ENCODE measurements at places on chromosomes 12 and 14.

DNA sequence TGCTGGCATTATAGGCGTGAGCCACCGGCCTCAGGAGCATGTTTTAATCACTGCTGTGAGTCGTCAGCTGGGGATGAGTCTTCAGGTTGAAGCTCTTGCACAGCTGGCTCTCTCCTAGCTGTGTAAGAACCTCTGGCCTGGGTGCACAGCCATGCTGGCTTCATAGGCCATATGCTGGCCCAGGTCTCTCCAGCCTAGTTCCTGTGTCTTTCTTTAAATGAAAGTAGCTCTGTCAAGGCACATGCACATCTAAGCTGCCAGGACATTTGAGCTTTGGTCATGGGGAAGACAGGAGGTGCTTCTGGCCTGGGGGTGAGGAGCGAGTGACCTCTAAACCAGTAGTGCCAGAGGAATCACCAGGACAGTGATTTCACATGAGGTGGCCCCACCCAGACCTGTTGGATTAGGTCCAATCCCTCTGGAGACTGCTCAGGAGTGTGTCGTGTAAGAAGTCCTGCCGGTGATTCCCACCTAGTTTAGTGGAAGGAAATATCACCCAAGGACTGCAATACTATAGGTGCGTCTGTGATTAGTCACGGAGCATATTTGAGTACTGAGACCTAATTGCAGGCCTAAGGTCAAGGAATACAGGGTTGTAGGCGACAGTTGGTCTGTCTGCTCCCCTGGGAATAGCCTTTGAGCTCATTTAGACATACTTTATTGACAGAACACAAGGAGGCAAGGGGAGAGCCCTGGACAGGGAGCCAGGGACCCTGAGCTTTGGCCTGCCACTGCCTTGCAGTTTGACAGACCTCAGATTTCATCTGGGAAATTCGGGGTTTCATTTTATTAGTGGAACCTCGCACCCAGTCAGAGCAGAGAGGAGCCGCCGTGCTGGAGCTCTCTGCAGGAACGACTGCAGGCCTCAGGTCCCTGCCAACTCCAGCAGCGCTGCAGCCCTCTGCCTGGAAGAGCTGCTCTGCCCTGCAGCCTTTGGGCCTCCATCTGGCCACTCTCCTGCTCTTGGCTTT is 67.0 kb downstream of the ANKRD9 start:
- no peak overlapping the region for H3K4me3 ChIP-seq
- ATAC-seq = no peak
- peaks cover 43% of the 10 kb centered on the region for H3K36me3 ChIP-seq
- no peaks in the 10 kb centered on the region for H3K27me3 ChIP-seq

DNA sequence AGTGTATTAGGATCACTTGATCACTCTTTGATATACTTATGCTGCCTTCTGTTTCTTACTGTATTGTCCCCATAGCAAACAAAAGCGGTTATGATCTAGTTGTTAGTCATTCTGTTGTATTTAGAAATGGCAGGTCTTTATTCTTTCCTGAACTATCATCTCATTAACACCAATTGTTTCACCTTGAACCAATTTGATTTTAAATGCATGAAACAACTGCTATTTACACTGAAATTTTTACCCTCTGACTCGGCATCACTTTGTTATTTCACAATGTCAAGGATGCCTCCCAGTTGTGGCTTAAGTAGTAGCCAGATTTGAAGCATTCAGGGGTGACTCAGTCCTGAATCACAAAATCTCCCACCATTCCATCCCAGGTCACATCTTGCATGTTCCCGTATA is 303.5 kb downstream of the EGLN3 start:
- no peaks in the 10 kb centered on the region for H3K4me1 ChIP-seq
- H3K4me3 ChIP-seq = no peak overlapping the region
- H3K27me3 ChIP-seq = peaks cover 14% of the 10 kb centered on the region

GRCh38 chr14:58744801-58745394 is 107.1 kb downstream of the DACT1 start:
- no peak for ATAC-seq
- no peaks in the 10 kb centered on the region for H3K36me3 ChIP-seq
- H3K27ac ChIP-seq = no peak overlapping the region
- peaks cover 14% of the 10 kb centered on the region for H3K27me3 ChIP-seq
- peaks cover 4% of the 10 kb centered on the region for H3K4me1 ChIP-seq

- H3K4me1 ChIP-seq = no peaks in the 10 kb centered on the region
- H3K36me3 ChIP-seq = no peaks in the 10 kb centered on the region
- ATAC-seq = no peak
- no peak overlapping the region for H3K4me3 ChIP-seq
- peaks cover 7% of the 10 kb centered on the region for H3K27me3 ChIP-seq
- H3K27ac ChIP-seq = no peak overlapping the region
Observed at GRCh38 chr12:124242529-124243065, 52.3 kb upstream of the RFLNA start.

DNA sequence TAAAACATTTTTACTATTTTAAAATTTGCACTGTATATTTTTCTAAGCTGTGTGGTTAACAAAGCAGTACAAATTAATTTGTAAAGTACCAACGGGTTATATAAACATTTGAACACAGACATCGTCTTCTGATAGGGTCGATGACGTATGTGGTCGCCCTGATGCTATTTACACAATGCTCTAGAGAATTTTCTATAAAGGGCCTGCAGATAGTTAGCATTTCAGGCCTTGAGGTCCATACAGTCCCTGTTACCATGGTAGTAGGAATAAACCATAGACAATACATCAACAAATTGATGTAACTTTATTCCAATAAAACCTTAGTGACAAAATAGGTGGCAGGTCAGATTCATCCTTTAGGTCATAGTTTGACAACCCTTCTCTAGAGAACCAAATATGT is 25.7 kb upstream of the PDZRN4 start:
- H3K36me3 ChIP-seq = no peaks in the 10 kb centered on the region
- no peaks in the 10 kb centered on the region for H3K27me3 ChIP-seq
- H3K27ac ChIP-seq = no peak overlapping the region
- H3K4me3 ChIP-seq = no peak overlapping the region

DNA sequence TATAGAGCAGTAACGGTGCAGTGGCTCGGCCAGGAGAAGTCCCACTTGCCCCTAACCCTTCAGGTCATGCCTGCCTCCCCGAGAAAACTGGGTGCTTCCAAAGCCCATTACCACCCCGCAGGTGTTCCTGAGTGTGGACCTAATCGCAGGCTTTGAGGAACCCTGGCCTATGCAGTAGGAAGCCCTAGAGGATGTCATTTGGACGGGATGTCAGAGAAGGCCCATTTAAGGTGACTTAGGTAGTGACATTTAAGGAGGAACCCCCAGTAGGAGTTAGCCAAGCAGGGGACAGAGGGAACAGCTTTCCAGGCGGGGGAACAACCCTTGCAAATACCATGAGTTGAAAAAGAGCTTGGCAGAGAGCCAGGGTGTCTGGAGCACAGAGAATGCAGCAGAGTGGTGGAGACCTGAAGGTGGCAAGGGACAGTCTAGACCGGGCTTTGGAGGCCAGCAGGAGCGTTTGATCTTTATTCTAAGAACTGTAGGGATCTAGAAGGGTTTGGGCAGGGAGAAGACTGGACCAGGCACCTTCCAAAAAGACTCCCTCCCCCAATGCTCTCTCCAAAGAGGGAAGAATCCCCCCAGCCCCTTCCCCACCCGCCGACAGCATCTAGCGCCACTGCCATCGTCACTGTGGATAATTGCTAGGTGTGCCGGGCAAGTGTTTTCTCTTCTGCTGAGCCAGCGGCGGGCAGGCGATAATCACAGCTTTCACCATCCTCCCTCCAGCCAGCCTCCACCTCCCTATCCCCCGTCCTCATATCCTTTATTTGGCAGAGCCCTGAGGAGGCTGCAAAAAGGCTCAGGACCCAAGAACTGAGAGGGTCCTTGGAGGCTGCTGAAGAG is 33.3 kb upstream of the BEGAIN start:
- peaks cover 12% of the 10 kb centered on the region for H3K27me3 ChIP-seq
- no peaks in the 10 kb centered on the region for H3K36me3 ChIP-seq
- no peak overlapping the region for H3K4me3 ChIP-seq
- peaks cover 11% of the 10 kb centered on the region for H3K4me1 ChIP-seq
- no peak for ATAC-seq

GRCh38 chr14:37623971-37624370 is 28.5 kb downstream of the TTC6 start:
- no peak overlapping the region for H3K4me3 ChIP-seq

DNA sequence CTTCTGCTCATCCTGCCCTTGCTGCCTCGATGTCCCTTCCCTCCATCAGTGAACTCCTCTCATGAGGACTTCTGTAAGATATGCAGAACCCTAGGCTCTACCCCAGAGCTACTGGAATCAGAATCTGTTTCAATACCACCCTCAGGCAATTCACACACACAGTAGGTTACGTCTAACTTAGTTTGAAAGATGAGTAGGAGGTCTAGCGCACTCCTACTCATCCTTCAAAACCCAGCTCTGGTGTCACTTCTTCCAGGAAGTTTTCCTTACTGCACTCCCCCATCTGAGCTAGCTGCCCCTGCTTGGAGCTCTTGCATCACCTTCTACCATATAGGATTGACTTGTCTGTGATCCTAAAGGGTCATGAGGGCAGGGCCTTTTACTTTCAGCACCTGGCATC is 56.4 kb upstream of the DICER1 start:
- no peak overlapping the region for H3K27ac ChIP-seq
- H3K4me3 ChIP-seq = no peak overlapping the region
- H3K27me3 ChIP-seq = peaks cover 20% of the 10 kb centered on the region
- no peak for ATAC-seq
- H3K36me3 ChIP-seq = no peaks in the 10 kb centered on the region

GRCh38 chr12:19026614-19027488 is 102.7 kb upstream of the PLEKHA5 start:
- ATAC-seq = no peak
- no peaks in the 10 kb centered on the region for H3K36me3 ChIP-seq
- H3K27me3 ChIP-seq = no peaks in the 10 kb centered on the region
- no peak overlapping the region for H3K4me3 ChIP-seq
- H3K4me1 ChIP-seq = no peaks in the 10 kb centered on the region

GRCh38 chr12:121701667-121702277 is 10.8 kb upstream of the TMEM120B start:
- no peak overlapping the region for H3K4me3 ChIP-seq
- no peaks in the 10 kb centered on the region for H3K36me3 ChIP-seq
- ATAC-seq = no peak
- H3K4me1 ChIP-seq = no peaks in the 10 kb centered on the region
- peaks cover 4% of the 10 kb centered on the region for H3K27me3 ChIP-seq

GRCh38 chr12:113347-113746 is 46.8 kb downstream of the IQSEC3 start:
- no peak overlapping the region for H3K4me3 ChIP-seq
- no peak for ATAC-seq
- H3K4me1 ChIP-seq = peaks cover 7% of the 10 kb centered on the region
- H3K27me3 ChIP-seq = peaks cover 43% of the 10 kb centered on the region
- no peak overlapping the region for H3K27ac ChIP-seq

- no peaks in the 10 kb centered on the region for H3K4me1 ChIP-seq
- no peak overlapping the region for H3K27ac ChIP-seq
- ATAC-seq = no peak
- no peaks in the 10 kb centered on the region for H3K36me3 ChIP-seq
- no peak overlapping the region for H3K4me3 ChIP-seq
Observed at GRCh38 chr12:88339966-88340365, 197.9 kb downstream of the TMTC3 start.

- H3K4me1 ChIP-seq = no peaks in the 10 kb centered on the region
- H3K27ac ChIP-seq = no peak overlapping the region
- no peak overlapping the region for H3K4me3 ChIP-seq
- peaks cover 44% of the 10 kb centered on the region for H3K27me3 ChIP-seq
- no peak for ATAC-seq
- H3K36me3 ChIP-seq = no peaks in the 10 kb centered on the region
Observed at GRCh38 chr12:15227004-15227679, 5.9 kb upstream of the RERG start.

- H3K27ac ChIP-seq = no peak overlapping the region
- ATAC-seq = no peak
- H3K4me3 ChIP-seq = no peak overlapping the region
Observed at GRCh38 chr14:72311516-72311915, 379.3 kb downstream of the RGS6 start.

- H3K27ac ChIP-seq = no peak overlapping the region
- H3K27me3 ChIP-seq = peaks cover 4% of the 10 kb centered on the region
Observed at GRCh38 chr12:129911428-129912049, 7.7 kb upstream of the TMEM132D start.

DNA sequence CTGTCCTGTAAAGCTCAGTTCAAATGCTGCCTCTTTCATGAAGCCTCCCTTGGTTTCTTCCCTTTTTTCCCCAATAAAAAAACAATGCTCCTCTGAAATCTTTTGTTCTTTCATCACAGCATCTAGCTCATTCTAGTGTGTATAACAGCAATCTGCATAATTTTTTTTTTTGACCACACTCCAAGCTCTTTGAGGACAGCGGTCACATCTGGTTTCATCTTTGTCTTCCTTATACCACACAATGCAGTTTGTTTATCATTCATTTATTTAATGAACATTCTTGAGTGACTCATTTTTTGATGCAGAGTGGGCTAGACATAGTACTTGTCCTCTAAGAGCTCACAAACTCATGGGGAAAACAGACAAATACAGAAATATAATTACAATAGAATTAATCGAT is 7.3 kb downstream of the GNG2 start:
- ATAC-seq = peak; percentile 18
- no peaks in the 10 kb centered on the region for H3K27me3 ChIP-seq
- H3K27ac ChIP-seq = no peak overlapping the region

DNA sequence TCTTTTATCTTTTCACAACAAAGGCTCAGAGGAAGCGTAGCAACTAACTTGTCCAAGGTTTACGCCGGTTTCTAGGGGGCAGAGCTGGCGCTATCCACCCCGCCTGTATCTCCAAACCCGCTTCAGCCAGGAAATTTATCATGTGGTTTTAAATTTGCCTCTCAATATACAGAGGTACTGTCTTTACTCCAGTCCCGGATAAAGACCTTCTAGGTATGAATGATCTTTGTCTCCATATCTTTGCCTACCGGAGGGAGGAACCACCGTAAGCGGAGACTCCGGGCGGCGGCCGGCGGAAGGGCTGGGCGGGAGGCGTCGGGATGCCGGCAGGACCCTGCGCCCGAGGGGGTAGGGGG is 693 bp upstream of the RIMKLB start:
- ATAC-seq = peak; percentile 27
- H3K27ac ChIP-seq = no peak overlapping the region
- peak overlapping the region; percentile 92 for H3K4me3 ChIP-seq
- peaks cover 10% of the 10 kb centered on the region for H3K4me1 ChIP-seq

DNA sequence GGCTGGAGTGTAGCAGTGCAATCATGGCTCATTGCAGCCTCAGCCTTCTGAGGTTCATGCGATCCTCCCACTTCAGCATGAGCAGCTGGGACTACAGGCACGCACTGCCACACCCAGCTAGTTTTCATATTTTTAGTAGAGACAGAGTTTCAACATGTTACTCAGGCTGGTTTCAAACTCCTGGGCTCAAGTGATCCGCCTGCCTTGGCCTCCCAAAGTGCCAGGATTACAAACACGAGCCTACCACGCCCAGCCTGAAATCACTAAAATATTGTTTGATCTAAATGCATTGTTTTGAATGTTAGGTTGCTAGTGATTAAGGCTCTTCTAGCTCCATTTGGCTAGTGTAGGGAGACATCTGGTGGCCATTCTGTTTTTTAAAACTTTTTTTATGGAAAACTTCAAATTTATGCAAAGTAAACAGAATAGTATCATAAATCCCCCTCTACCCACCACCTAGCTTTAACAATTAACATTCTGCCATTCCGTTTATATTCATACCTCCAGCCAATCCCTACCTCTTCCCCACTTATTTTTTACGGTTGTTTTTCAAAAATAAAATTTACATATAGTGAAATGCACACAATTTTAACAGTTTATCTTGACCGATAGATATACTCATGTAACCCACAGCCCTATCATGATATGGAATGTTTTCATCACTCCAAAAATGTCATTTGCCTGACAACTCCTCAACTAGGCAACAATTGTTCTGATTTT is 37.8 kb downstream of the MYO1H start:
- no peak overlapping the region for H3K4me3 ChIP-seq
- no peaks in the 10 kb centered on the region for H3K4me1 ChIP-seq
- H3K36me3 ChIP-seq = no peaks in the 10 kb centered on the region
- ATAC-seq = peak; percentile 18
- H3K27ac ChIP-seq = no peak overlapping the region

Measured in activated T-helper 17 cell treated with anti-CD3 and anti-CD28 coated beads, Interleukin-2, amount 50 U/mL, for 72 hours (primary cell).